ENCODE measurements at places on chromosomes 12 and 14. TPM values are rescaled to one million over a fixed set of nuclear protein-coding genes. Genes with fewer than 3 reads are reported as not detected.

- DNase-seq: no peak
Measured at GRCh38 chr12:93135286-93136239, 206.5 kb upstream of the EEA1 start.

- no peak for DNase-seq
Measured at GRCh38 chr14:79118291-79118690, 948.1 kb downstream of the NRXN3 start.

- peak; percentile 90 for DNase-seq
Measured at GRCh38 chr12:51820526-51821439, 27.7 kb downstream of the FIGNL2 start.

DNA sequence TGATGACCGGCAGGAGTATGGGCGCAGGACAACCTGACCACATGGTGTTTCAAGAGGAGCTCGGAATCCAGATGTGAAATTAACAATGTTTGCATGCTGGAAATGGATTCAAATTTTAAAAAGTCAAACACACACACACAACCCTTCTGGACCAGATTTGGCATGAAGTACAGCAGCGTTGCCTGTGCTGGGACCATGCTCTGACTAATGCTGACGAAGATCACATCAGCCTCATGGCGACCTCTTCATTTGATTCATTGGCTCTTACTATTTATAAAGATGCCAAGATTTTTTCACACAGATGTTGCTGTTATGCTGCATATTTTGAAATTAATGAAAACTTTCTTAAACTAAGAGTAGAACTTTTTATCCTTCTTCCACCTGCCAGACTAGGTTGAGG lies 926.6 kb upstream of the TMEM132C start:
- DNase-seq: no peak

- DNase-seq: no peak
Measured at GRCh38 chr14:71588028-71588427, 344.2 kb upstream of the RGS6 start.

DNA sequence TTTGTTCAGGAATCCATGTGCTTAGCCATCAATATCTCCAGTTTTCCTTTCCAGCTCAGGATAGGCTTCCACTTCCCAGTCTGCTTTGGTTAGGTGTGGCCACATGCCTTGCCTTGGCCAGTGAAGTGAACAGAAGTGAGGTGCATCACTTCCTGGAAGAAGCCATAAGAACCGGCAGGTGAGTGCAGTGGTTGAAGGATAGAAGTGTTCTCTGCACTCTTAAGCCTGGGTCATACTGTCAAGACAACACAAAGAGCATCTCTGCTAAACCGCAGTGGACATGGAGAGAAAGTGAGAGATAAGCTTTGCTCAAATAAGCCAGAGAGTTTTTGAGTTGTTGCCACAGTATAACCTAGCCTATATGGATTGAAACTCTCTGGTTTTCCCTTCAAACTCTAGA lies 11.4 kb downstream of the GNG2 start:
- DNase-seq: no peak

DNA sequence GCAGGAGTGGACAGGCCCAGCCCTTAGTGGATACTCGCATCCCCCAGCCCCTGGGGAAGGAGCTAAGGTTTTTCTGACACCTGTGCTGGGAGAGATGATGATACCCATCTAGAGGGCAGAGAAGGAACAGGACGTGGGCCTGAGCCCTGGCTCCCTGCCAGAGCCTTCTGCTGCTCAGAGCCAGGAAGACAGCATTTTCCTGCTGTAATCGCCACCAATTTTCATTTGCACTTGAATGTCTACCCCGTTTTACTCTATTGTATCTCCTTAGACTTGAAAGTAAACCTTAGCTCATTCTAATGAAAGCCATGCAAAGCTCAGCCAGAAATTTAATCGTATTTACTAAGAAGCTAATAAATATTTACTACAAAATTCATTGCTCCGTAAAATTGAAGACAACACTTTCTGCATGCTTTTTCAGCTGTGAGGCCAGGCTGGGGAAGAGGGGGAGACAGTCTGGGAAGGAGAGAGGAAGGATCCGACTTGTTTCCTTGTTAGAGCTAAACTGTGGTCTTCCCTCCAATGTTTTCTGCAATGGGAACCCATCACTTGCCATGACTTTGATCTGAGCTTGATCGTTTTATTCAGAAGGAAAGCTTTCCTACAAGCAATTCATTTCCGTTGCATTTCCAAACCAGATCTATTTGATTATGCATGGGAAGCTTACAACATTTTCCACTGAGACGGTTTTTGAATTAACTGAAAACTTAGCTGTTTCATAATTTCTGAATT lies 17.6 kb upstream of the TRAF3 start:
- no peak for DNase-seq

GRCh38 chr14:30158299-30158698 lies 230.7 kb upstream of the PRKD1 start:
- DNase-seq: no peak

- peak; percentile 87 for DNase-seq
Measured at GRCh38 chr14:24634158-24634557, at the start of gene GZMB. TSS of gene GZMB (minus strand) at chr14:24634190. CDS start at chr14:24634160, 30 bp downstream.

DNA sequence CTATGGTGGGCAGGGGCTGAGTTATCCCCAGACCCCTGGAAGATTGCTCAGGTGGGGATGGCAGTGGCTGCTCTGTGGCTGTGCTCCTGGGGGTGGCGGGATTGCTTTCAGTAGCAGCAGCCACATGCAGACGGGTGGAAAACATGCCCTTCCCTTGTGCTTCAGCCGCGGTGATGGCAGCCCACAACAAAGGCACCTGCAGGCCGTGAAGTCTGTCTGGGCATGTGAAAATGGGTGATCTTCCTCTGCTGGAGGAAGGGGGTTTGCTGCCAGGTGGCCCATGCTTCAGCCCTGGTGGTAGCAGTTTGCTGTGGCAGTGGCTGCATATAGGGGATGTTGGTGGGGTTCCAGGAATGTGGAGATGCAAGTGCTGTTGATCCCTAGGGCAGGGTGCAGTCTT lies 326.2 kb upstream of the RGS6 start:
- DNase-seq: no peak

DNA sequence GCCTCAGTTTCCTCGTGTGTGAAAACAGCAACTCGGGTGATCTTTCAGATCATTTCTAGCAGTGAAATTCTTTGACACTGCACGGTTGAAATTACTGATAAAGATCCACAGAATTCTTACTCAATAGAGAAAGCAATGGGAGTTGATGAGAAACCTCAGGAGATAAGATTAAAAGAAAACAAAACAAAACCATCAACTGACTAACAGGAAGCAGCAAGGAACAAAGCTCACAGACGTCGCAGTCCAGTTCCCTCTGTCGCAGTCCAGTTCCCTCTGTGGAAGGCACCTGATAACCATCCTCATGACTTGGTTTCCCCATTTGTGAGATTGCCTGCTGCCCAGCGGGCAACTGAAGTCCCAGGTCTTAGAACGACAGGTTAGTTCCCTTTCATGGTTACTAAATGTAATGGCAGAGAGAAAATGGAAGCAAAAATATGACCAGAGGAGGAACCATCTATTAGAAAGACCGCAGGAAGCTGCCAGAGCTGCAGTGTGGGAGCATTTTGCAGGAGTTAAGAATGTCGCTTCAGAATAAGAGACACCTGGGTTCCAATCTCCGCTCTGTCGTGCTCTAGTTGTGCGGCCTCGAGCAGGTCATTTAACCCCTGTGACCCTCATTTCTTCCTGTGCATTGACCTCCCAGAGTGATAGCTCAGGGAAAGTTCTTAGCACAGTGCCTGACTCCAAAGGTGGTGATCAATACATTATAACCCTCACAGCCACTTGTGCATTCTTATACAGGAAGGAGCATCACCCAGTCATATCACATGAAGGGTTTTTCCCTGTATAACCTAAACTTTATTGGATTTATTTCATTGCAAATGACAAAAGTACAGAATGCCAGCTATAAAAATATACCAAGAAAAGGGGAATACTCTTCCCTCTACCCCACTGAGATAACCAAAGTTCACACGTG lies 5.1 kb upstream of the MED13L start:
- DNase-seq: no peak

DNA sequence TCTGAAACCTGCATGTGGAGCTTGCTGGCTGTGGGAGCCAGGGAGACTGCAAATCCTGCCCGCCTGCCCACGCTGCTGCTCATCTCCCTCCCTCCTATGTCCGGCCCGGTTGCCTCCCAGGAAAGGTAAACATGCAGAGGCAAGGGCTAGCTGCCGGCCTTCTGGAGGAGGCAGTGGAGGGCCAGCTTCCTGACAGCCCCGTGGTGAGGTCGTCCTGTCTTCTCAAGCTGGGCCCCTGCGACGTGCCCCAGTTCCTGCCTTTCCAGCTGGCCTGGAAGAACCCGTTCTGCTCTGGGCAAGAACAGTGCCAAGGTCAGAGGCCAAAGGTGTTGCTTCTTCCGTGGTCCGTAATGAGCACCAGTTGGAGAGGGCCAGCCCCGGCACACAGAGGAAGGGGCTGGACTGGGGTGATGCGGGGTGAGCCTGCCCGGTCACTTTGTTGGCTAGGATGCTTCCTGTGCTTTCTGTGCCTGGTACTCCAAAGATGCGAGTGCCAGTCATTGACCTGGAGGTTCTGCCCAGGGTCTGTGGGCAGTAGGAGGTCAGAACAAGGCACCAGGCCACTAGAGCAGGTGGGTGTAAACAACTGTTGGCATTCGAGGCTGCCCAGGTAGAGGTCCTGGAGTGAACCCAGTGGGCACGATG lies 25.3 kb downstream of the TPCN1 start:
- no peak for DNase-seq

DNA sequence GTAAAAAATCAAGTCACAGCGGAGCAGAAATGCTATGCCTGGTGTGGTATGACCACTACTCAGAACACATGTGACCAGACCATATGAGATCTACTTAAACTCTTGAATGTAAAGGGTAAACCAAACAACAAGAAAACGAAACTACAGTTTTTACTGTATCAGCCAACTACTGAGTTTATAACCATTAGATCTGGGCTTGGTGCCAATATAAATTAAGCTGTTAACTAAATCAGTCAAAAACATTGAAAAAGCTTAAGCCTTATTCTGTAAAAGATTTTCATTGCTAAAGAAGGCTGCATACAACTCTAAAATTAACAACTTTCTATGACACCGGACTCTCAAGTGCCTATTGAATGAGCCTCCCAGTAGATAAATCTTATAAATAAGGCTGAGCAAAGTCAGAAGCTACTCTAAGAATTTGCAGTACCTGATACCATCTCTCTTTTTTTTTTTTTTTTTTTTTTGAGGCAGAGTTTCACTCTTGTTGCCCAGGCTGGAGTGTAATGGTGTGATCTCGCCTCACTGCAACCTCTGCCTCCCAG lies 35.4 kb downstream of the SPTLC2 start:
- peak; percentile 16 for DNase-seq

DNA sequence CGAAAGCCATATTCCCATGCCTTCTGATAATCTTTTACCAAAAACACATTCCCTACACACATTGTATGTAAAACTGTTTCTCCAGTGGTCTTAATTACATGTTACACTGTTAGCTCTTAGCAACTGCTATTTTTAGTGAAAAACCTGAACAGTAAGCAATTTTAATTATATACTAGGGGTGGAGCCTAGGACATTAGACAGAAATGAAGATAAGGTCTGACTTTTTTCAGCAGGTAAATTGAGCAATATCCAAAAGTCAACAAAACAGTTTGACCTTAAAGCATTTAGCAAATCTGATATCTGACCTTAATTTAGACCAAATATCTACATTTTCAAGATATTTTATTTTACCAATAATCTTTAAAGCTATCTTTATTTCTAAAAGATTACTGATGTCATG lies 60.2 kb downstream of the PDE6H start:
- no peak for DNase-seq

DNA sequence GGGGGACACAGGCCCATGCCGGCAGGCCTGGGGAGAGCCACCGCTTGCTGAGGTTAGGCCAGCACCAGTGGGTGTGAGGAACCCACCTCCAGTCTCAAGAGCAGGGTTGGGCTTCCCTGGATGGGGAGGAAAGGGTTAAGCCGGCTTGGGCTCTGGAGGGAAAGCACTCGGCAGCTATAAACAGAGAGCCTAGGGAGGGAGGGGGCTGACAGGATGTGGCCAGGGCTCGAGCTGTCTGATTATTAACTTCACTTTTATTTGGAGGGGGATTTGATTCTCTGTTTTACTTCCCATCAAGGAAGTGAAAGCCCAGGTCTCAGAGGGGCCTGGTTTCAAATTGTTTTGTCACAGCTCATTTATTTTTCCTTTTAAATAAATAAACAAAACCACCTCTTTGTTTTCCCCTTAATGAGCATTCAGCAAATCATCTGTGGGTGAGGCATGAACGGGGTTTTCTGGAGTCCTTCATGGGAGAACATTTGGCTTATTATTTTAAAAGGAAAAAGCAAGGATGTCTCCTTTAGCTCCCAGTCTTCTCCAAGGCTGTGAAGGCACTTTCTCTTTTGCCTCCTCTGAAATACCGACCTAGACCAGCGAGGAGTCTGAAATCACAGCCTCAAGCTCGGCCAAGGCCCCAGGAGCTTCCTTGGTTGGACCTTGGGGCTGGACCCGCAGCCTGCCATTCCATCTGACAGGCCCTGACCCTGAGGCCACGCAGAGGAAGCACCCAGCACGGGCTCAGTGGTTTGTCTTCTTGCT lies 21.9 kb upstream of the ZFP36L1 start:
- DNase-seq: peak; percentile 36

GRCh38 chr14:91509878-91510170 lies 286 bp downstream of the PPP4R3A start:
- DNase-seq: no peak

- no peak for DNase-seq
Measured at GRCh38 chr12:14191612-14192011, 173.9 kb upstream of the ATF7IP start.

The BBOF1 gene
- total RNA-seq: 2.1 TPM

The GALNT16 gene
- total RNA-seq: 0.05 TPM

The AICDA gene
- total RNA-seq: not detected

The SRRM4 gene
- not detected for total RNA-seq

The BCL11B gene
- 54.4 TPM for total RNA-seq

The GCH1 gene
- total RNA-seq: 54.0 TPM

The CD27 gene
- total RNA-seq: 53.1 TPM

The PPFIA2 gene
- total RNA-seq: not detected

The EDDM3A gene
- not detected for total RNA-seq

The LRR1 gene
- 53.1 TPM for total RNA-seq
